NCI-H1436 treated with DMSO at 0.1 percent for 48 hours (cell line): ENCODE measurements at places on chromosomes 5 and 9.

GRCh38 chr9:129557192-129558036, 63.5 kb downstream of the C9orf50 start:
- no peak for DNase-seq

DNA sequence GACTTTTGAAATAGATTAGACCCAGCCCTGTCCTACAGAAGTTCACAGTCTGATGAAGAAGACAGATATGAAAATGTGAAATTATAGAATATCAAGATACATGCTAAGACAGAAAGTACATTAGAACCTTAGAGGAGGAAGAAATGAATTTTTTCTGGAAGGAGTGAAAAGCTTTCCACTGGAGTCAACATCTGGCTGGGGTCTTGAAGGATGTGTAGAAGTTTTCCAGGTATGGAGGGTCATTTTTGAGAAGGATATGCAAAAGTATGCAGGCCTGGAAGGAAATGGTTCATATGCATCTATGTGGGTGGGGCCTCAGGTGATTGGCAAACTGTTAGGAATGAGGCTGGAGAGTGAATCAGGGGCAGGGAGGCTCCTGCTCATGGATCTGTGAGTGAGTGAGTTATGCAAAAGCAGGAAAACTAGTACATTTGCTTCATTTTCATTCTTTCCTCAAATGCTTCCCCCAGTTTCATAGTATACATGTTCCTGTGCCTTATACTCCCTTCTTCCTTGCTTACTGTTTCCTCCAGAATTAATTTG, 142.3 kb downstream of the GRIA1 start:
- no peak for DNase-seq

DNA sequence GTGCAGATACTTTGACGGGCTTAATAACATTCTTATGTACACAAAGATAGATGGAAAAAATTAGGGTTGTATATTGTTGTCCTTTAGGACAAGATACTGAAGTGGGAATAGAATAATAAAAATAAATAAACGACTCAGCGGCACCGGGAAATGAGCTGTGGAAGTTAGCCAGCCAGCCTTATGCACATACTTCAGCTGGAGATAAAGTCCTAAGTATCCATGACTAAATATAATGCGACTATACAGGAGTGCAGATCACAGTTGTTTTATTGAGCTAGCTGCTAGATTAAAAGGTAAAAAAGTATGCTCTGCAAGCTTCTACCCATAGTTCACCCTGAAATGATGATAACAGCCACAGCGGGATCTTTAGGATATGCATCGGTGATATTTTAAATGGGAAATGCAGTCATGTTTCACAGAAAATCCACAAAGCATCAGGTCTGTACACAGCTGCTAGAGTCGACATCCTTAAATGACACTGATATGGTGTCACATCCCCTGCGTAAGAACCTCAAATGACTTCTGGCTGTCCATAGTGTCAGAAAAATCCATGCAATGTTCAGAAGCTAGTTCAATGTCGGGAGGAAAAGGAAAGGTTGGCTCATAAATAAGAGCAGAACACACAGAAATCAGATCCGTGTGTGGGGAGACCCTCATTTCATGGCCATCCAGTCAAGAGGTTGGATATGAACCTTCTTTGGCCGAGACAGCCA, 392.8 kb upstream of the DAP start:
- no peak for DNase-seq

- DNase-seq, result no peak
These were observed 33.0 kb upstream of the ANGPTL2 start for GRCh38 chr9:127155314-127155960.

- no peak for DNase-seq
These were observed 156.6 kb downstream of the TLR4 start for GRCh38 chr9:117860849-117861248.

DNA sequence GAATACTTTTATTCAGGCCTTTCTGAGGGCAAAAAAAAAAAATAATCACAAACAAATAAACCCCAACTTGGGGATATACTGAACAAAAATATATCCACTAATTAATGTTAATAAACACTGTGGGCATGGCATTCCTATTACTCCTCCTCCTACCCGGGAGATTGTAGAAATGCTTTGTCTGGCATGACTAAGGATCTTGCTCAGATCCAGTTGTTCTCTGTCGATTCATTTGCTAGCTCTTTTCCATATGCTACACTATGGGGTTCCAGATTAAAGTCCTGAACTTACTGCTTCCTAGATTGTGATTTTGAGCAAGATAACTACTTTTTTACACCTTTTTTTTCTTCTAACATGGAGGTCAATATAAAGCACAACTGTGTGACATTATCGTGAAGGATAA, 102.2 kb upstream of the PRR16 start:
- DNase-seq, result no peak

GRCh38 chr5:66529182-66529581, 67.0 kb upstream of the MAST4 start:
- no peak for DNase-seq

- no peak for DNase-seq
These were observed 1083.0 kb downstream of the CDH9 start for GRCh38 chr5:25955337-25955736.

DNA sequence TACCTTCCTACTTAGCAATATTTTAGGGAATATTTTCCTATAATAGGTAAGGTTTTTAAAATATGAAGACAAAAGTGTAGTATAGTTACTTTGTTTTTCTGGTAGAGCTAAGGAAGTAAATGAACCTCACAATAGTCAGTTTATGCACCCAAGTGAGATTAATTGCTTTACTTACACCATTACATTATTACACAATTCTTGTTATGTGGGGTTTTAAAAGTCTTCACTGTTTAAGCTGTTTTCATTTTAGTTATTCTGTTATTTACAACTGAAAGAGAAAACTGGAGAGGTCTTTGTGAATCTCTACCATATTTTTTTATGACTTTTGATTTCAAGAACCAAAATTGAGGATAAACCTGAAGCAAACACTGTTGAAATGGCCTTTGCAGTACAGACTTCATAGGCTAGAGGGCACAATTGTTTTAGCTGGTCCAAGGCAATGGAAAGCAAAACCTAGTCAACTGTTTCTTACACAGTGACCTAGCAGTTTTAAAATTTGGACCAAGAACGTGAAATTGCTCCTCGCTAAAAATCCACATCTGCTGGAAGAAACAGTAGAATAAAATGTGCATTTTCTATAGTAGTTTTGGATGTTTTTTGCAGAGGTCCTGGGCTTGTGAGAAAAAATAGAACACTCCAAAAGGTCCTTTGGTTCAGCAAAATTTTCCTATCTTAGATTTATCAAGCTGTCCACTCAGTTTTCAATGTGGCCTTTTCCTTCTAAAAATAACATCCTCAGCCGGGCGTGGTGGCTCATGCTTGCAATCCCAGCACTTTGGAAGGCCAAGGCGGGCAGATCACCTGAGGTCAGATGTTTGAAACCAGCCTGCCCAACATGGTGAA, 66.4 kb upstream of the FER start:
- DNase-seq, result no peak

DNA sequence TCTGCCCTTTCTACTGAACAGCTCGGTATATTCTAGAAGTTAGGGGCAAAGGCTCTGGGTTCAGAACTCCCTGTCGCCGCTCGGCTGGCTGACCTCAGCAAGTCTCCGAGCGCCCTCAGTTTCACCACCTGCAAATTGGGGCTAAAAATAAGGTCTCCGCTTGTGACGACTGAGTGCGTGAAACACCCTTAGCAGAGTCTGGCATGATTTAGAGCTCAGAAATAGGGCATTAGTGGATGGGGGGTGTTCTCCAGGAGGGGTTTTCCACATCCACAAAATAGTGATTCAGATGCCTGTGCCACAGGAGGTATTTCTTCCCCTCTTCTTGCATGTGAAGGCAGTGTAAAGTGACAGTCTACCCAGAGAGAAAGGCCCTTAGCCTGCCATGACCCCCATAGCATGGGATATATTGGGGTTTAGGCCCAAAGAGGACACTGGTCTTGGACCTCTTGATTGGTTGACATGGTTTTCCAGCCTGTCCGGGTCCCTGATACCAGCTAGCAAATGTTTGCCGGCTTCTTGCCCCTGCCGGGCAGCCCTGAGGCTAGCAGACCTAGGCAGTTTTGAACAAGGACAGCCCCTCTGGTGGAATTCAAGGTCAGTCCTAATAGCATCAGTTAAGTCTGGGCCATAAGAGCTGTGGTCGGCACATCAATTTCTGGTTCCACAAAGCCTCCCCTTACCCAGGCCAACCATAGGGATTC, 1.4 kb downstream of the ERGIC1 start:
- DNase-seq, result no peak

- DNase-seq, result peak; percentile 45
These were observed 162.7 kb downstream of the ZNF608 start for GRCh38 chr5:124583469-124584350.

- no peak for DNase-seq
These were observed 10.5 kb upstream of the S1PR3 start for GRCh38 chr9:88980740-88981203.

DNA sequence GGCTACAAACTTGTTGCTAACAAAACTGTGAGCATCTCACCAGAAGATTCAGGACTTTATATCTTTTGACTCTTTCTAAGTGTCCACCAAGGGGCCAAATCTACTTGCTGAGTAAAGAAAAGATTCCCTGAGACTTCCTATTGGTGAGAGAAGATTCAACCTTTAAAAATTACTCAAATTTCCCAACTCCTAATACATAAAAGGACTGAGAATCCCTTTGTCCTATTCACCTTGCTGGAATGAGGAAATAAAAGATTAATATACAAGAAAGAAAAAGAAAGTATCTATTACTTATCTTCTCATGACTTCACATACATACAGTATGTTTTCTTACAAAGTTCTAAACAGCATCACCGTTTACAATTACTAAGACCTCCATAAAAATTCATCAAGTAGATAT, 47.9 kb upstream of the MYOT start:
- no peak for DNase-seq

- DNase-seq, result no peak
These were observed 51.7 kb downstream of the SHB start for GRCh38 chr9:38017149-38017884.

DNA sequence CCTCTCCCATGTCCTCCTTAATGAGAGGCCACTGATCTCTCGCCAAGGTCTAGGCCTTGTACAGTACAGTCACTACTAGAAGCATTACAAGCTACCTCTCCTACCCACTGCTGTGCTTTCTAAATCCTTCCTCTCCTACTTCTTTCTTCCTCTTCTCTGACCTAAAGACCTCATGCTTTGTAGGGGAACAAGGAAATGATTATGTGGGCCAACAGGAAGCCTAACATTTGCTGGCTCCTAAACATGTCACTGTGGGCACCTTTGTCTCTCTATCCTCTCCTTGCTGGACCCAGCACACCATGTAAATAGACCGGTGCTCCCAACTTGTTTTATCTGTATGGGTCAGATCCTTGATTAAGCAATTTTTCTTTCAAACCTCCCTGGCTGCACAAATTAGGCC, 16.7 kb downstream of the SLC28A3 start:
- DNase-seq, result no peak

DNA sequence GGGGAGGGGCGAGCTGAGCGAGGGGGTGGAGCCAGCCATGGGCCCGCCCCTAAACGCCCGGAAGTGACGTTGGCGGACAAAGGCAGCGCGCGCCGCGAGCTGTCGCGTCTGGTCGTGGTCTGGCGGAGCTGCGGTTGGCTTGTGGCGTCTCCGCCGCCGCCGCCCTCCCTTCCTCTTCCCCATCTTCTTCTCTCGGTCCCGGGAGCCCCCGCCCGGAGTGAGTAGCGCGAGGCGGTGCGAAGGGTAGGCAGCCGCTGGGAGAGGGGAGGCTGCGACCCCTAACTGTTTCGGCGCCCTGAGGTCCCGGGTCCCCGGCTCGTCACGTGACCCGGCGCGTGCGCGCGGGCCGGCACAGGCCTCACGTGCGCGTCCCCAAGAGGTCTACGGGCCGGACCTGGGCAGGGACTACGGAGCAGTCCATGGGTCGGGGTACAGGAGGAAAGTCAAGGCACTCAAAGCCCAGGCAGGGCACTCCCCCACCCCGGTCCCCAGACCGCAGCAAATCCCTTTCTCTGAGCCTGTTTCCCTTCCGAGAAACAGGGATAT, at the start of gene NTMT1:
TSS of gene NTMT1 (plus strand) at position 85 of the 546 bp plus-strand sequence. CDS start 6,541 bp downstream, outside the sequence.
- DNase-seq, result peak; percentile 35
